ENCODE measurements at places on chromosomes 2 and 18. TPM values are rescaled to one million over a fixed set of nuclear protein-coding genes. Genes with fewer than 3 reads are reported as not detected.

The ANKRD39 gene
- polyA plus RNA-seq, result 15.6 TPM

The SPIRE1 gene
- polyA plus RNA-seq, result not detected

The ARPC2 gene
- polyA plus RNA-seq, result 638 TPM

The APOB gene
- not detected for polyA plus RNA-seq

The SCTR gene
- not detected for polyA plus RNA-seq

The UGT1A1 gene
- not detected for polyA plus RNA-seq

The LOXHD1 gene
- not detected for polyA plus RNA-seq
